ENCODE measurements at places on chromosomes 7 and 10.

DNA sequence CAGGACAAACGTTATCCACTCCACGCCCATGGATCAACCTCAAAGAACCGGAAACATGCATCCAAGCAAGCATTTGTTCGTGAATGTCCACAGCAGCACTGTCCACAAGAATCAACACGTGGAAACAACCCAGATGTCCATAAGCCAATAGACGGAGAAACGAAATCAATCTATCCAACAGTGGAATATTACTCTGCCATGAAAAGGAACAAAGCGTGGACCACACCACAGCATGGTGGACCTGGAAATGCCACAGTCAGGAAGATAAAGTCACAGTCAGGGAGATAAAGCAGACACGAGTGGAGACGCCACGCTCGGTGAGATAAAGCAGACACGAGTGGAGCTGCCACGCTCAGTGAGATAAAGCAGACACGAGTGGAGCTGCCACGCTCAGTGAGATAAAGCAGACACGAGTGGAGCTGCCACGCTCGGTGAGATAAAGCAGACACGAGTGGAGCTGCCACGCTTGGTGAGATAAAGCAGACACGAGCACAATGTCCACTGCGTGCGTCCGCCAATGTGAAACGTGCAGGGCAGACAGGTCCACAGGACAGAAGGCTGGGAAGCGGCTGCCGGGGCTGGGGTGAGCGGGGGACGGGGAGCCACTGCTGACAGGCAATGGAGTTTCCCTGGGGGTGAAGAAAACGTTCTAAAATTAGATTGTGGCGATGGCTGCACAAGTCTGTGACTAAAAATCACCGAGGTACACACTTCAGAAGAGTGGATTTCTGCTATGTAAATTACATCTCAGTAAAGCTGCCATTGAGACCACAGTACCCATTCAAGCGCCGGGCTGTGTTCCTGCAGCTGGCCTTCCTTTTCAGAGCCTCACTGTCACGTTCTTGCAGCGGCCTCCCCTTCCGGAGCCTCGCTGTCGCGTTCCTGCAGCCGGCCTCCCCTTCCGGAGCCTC lies 10.6 kb downstream of the GPER1 start:
- no peak for DNase-seq

GRCh38 chr7:149729983-149730801 lies 43.2 kb downstream of the ZNF467 start:
- no peak for DNase-seq

- no peak for DNase-seq
These were observed 138.4 kb downstream of the CREB5 start for GRCh38 chr7:28550580-28551186.

- DNase-seq = no peak
These were observed 369.2 kb upstream of the NRP1 start for GRCh38 chr10:33703501-33704213.

DNA sequence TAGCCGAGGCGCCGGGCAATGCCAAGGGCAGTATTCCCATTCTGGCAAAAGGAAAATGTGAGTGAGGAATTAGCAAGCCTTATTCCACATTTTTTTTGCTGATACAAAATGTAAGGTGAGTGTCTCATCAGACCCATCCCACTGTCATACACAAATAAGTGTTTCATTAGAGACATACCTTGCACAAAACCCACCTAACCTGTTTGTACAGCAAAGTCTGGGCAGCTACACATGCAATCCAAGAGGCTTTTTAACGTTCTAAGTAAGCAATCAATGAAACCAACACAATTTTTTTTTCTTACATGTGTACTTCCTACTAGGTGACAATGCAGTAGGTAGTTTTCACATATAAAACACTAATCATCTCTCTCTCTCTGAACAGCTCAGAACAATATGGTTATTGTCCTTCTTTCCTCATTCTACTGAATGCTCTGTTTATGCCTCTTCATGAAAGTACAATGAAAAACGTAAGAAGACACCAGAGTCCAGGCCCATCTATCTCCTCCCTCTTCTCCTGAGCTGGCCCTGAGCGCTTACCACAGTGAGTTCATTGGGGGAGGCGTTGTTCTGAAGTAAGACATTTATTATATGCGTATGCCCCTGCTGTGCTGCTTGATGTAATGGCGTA lies 217.2 kb downstream of the ANK3 start:
- DNase-seq = peak; percentile 57

DNA sequence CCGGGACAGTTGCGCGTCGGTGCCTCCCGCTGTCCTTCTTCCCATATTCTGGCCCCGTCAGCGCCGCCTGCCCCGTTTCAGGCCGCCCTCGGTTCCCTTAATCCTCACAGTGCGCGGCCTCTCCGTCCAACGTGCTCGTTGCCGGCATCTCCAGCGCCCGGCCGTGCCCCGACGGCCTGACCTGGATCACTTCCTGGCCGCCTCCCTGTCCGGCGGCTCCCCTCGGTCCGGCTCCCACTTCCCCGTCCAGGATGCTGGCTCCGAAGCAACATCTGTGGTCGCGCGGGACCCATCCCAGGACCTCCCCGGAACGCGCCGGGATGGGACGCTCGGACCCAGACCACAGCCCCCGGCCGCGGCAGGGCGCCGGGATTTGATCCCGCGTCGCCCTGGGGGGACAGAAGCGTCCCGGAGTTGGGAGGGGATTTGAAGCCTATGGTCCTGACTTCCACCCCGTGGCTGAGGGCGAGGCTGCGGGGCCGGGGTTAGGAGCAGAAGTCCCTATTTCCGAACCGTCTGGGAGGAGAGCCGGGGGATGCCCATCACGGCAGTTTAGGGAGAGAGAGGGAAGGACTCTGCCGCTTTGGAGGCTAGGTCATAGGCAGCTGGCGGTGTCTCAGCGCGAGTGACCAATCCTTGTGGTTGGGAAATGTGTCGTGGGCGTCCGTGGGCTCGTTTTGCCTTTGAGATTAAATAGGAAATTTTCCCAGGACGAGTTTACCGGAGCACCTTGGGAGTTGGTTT lies 53.8 kb downstream of the KCTD7 start:
- no peak for DNase-seq

DNA sequence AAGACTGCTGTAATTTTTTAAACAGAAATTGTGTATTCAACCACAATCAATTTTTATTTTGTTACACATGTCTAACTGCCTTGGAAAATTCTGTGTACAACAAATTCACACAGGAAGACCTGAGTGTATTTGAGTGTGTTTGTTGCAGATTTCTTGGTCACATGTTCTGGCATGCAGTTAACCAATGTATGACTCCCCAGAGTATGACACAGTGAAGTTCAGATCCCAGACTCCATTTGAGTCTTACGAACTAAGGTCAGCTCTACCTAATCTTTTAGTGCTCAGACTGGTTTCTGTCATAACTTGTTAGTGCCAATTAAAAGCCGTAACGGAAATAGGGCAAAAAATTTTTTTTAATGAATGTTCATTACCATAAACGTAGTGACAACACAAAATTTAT lies 5.8 kb downstream of the GNAI1 start:
- DNase-seq = no peak

- no peak for DNase-seq
These were observed 115.6 kb upstream of the PHYHIPL start for GRCh38 chr10:59060852-59061251.

GRCh38 chr10:61225939-61226338 lies 227.2 kb downstream of the TMEM26 start:
- DNase-seq = no peak

- DNase-seq = peak; percentile 73
These were observed 374.8 kb upstream of the AKR1E2 start for GRCh38 chr10:4450981-4451908.

DNA sequence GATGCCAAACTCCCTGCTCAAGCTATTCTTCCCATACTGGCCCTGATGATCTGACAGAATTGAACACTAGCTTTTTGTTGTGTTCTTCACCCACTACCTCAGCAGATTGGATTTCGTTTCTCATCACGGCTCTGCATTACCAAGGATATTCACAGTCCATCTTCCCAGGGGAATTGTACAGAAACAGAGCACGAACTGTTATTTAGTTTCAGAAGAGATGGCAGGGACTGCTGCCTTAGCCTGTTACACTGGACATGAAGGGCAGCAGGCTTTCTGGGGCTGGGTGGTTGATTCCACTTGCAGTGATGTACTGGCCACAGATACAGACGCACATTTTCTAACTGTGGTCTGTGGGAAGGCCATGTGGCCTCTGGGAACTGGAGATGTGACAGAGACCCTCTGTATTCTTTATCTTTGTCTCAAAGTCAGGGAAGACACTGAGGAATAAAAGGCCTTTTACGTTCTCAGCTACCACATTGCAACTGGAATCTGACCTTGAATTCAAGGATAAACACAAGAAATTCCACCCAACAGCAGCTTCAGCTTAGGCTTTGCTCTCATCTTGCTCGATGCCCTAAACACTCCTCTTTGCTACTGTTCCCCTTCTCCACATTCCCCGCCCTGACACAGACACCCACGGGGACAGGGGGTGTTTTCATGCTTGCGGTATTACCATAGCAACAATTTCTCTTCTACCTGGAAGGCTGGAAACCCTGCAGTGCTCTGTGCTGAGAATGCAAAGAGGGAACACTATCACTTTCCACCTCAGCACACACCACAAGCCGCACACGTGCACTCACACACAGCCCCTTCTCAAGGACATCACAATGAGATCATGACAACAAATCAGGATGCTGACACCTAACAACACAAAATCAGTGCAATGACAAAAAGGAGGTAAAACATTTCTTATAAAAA lies 81.7 kb downstream of the RNF216 start:
- no peak for DNase-seq

- no peak for DNase-seq
These were observed 5.2 kb downstream of the ANKRD1 start for GRCh38 chr10:90915766-90916075.

DNA sequence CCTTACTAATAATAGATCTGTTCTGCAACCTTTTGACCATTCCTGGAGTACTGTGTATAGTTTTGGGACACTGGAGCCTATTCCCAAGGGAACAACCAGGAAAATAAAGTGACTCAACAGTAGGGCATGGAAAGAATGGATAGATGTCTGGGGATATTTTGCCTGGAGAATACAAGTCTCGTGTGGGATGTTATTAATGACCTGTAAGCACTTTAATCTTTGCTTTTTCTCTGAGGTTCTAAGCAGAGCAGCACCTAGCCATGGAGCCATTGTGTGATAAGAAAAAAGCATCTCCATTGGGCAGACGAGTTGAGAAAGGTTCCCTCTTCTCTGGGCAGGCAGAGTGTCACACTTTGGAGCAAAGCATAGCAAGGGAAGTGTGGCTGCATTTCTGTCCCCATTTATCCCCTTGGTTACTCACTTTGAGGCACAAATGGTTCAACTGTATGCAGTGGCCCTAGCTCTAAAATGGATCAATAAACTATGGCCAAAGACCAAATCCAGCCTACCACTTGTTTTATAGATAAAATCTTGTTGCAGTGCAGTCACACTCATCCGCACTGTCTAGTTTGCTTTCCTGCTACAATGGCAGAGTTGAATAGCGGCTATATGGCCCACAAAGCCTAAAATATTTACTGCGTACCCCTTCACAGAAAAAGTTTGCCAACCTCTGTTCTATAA lies 21.0 kb upstream of the CCDC71L start:
- DNase-seq = no peak

DNA sequence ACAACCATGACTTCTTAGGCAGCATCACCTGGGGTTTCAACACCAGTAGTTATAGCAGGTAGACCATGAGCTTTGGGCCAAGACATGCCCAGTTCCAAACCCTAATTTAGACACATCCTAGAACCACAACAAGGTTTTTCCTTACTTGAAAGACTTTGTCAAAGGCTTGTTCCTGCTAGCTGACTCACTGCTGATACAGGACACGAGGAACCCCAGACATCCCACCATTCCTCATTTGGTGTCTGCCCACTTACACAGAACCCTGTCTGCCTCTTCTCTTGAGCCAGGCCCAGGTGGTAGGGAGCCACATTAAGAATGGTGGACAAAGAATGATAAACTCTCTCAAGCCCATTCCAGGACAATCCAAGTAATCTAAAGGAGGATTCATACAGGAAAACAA lies 109.0 kb downstream of the CCDC71L start:
- DNase-seq = no peak

GRCh38 chr7:23267357-23267756 lies 20.8 kb downstream of the GPNMB start:
- no peak for DNase-seq

DNA sequence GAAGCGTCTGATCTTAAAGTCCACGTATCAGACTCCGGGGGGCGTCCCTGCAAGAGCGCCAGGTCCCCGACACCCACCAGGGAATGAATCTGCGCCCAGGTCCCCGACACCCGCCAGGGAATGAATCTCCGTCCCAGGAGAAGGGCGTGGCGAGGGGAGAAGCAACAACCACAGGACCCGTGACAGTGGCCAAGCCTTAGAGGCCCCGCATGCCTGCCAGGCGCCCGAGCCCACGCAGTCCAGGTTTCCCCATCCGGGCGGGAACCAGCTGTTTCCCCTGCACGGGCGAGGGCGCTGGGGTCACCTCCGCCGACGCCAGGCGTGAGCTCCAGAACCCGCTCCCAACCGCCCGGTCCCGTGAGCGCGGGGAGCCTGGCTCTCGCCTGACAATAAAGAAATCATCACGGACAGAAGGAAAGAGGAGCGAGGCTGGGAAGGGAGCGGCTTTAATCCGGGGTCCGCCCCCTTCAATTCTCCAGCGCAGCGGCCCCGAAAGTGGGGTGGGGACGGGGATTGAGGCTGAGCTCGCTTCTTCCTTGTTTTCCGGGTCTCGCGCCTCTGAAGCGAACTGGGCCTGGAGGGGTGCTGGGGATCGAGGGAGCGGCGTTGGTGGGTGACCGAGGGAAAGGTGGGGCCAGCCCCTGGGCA lies 29.0 kb upstream of the BMS1 start:
- no peak for DNase-seq

GRCh38 chr7:127391591-127392181 lies 822 bp downstream of the ZNF800 start:
- peak; percentile 23 for DNase-seq

GRCh38 chr7:90188281-90188680 lies 23.3 kb upstream of the STEAP2 start:
- DNase-seq = no peak

DNA sequence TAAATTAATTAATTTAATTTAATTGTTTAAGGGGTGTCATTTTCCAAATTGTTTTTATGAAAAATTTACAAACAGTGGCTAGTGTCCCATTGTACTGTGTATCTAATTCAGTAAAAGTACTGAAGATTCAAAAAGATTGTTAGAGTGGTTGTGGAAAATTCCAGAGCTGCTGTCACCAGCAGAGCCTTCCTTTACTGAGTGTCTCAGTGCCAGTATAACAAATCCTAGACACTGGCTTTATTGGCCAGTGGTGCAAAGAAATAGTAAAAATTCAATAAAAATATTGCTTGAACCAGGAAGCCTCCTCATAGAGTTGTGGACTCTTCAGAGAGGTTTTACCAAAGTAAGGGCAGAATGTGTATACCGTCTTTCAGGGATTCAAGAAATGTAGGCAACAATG lies 23.1 kb upstream of the HERPUD2 start:
- no peak for DNase-seq

DNA sequence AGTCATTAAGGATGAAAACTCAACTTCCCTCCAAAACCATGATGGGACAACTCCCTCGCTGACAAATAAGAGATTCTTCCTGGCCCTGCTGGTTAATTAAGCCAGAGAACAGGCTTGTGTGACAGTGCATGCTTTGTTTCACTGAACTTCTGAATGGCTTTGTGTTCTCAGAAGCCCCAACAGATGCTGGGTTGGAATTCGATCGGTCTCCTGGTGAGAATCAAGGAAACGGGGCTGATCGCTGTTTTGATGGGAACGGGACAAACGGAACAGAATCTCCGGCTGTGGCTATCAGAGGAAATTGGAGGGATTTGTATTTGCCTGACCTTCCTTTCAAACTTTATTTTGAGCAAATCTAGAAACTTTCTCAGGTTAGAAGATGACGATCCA lies 145.0 kb downstream of the RNF216 start:
- no peak for DNase-seq
